Fibroblast of skin of right quadriceps (primary cell): ENCODE measurements at places on chromosomes 1 and 21.

DNA sequence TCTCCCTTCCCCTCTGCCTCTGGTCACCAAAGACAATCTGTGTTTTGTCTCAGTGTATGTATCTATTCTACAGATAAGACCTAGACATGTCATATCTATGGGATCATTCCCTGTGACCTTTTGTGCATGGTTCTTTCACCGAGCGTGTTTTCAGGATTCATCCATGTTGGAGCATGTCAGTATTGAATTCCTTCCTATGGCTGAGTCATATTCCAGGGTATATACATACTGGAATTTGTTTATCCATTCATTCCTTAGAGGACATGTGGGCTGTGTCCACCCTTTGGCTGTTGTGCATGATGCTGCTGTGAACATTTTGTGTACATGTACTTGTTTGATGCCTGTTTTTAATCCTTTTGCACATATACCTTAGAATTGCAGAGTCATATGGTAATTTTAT is 69.9 kb downstream of the NFASC start:
- peak; percentile 32 for DNase-seq

- DNase-seq = no peak
Observed at GRCh38 chr1:201628490-201628889, 89.6 kb downstream of the NAV1 start.

GRCh38 chr1:41766041-41766440 is 152.7 kb downstream of the HIVEP3 start:
- no peak for DNase-seq

DNA sequence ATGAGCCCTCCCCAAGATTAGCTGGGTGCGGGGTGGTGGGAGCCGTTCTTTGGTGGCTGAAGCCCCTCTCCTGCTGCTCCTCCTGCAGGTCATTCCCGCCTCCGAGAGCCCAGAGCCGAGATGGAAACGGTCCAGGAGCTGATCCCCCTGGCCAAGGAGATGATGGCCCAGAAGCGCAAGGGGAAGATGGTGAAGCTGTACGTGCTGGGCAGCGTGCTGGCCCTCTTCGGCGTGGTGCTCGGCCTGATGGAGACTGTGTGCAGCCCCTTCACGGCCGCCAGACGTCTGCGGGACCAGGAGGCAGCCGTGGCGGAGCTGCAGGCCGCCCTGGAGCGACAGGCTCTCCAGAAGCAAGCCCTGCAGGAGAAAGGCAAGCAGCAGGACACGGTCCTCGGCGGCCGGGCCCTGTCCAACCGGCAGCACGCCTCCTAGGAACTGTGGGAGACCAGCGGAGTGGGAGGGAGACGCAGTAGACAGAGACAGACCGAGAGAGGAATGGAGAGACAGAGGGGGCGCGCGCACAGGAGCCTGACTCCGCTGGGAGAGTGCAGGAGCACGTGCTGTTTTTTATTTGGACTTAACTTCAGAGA is 448 bp downstream of the G0S2 start:
- no peak for DNase-seq

GRCh38 chr1:234734869-234735268 is 124.9 kb upstream of the IRF2BP2 start:
- DNase-seq = no peak

- DNase-seq = peak; percentile 26
Observed at GRCh38 chr1:1599030-1599934, 653 bp downstream of the FNDC10 start.

- DNase-seq = no peak
Observed at GRCh38 chr21:26057477-26058170, 112.9 kb downstream of the APP start.

- no peak for DNase-seq
Observed at GRCh38 chr1:56509713-56510641, 69.4 kb downstream of the PLPP3 start.

DNA sequence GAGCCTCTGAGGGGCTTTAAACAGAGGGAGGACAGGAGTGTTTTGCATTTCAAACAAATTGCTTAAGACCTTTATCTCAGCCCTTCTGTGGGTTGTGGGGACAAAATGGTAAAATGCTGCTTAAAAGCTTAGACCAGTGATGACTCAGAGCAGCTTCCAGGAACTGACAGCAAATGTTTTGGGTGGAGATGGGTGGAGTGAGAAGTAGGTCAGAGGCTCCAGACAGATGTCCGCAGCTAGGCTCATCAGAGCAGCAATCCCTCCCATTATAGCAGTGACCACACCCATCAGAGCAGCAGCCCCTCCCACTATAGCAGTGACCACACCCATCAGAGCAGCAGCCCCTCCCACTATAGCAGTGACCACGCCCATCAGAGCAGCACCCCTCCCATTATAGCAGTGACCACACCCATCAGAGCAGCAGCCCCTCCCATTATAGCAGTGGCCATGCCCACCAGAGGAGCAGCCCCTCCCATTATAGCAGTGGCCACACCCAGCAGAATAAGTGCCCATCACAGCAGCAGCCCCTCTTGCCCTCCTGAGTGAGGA is 532.2 kb downstream of the MATN1 start:
- DNase-seq = peak; percentile 46

GRCh38 chr21:32004291-32004690 is 131.5 kb downstream of the HUNK start:
- DNase-seq = peak; percentile 48

DNA sequence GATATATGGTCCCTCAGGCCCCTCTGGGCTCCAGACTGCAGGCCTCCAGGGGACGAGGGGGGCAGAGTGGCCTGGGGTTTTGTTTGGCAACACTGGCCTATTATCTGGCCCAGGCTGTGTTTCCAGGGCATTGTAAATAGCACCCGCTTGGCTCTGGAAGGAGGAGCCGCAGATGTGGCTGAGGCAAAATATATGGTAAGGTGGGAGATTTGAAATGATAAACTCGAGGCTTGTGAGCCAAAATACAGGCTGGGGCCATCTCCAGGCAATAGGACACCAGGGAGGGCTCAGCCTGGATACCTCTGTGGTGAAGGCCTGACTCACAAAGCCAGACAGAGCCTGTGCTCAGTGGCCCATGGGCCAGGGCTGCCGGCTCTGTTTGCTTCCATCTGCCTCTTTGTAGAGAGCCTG is 14.0 kb downstream of the NAV1 start:
- DNase-seq = peak; percentile 78

GRCh38 chr21:36589352-36589971 is 109.5 kb upstream of the SIM2 start:
- DNase-seq = peak; percentile 42

DNA sequence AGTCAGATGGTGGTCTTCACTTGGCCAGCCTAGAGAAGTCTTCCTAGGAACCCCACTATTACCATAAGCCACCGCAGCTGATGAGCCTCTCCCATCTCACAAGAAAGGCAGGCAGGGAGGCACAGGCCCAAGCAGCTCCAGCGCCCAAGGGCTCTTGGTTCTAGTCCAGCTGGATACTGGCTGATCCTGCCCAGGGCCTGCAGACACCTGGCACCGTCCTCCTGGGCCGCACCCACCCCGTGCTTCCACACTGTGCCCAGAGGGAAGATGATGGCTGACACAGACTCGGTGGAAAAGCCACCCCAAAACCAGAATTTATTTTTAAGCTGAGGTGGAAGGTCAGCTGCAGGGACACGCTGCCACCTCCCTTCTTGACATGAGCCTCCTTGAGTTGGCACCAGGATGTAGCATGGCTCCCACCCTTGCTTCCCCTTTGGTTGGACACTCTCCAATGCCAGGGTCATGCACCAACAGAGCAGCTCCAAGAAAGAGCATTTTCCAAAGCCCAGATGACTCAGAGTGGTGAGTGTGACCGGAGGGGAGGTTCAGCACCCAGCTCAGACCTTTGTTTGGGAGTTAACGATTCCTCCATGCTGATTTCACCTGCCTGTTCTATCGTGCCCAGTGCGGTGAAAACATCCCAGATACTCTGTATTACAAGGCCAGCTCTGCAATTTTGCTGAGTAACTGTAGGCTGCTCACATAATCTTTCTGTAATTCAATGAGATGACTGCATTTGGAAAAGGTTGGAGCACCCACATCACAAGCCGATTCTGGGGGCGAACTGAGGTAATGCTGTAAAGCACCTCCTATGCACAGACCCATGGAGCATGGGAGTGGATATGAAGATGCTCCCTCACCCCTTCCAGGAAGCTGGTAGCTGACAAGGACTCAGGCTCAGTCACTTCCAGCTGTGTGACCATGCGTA is 63.1 kb upstream of the SLC2A1 start:
- DNase-seq = no peak

DNA sequence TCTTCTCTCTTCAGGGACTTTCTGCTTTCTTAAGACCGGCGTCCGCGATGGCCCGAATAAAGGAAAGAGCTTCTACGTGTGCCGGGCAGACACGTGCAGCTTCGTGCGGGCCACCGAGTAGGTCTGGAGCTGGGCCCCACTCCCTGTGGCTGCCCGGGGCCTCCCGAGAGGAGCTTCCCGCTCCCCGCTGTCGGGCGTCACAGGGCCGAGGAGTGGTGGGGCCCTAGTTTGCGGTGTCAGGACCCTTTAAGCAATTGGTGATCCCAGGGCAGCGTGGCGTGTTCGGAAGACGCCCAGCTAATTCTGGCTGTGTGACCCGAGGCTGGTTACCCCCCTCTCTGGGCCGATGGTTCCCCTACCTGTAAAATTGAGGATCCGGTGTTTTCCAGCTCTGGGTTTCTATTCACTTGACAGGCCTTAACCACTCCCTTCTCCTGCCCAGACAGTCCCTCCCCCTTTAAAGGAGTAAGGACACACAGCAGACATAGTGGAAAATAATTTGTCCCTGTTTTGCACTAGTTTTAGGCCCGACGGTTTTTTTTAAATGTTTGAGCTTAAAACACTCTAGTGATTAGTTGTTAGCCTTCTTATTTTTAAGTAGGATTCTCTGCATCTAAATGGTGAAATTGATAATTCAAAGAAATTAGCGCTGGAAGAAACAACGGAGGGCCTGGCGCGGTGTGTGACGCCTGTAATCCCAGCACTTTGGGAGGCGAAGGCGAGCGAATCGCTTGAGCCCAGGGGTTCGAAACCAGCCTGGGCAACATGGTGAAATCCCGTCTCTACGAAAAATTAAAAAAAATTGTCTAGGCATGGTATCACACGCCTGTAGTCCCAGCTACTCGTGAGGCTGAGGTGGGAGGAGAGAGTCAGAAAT is 553 bp downstream of the TTF2 start:
- DNase-seq = peak; percentile 21

- no peak for DNase-seq
Observed at GRCh38 chr21:45993210-45994085, 11.9 kb downstream of the COL6A1 start.

DNA sequence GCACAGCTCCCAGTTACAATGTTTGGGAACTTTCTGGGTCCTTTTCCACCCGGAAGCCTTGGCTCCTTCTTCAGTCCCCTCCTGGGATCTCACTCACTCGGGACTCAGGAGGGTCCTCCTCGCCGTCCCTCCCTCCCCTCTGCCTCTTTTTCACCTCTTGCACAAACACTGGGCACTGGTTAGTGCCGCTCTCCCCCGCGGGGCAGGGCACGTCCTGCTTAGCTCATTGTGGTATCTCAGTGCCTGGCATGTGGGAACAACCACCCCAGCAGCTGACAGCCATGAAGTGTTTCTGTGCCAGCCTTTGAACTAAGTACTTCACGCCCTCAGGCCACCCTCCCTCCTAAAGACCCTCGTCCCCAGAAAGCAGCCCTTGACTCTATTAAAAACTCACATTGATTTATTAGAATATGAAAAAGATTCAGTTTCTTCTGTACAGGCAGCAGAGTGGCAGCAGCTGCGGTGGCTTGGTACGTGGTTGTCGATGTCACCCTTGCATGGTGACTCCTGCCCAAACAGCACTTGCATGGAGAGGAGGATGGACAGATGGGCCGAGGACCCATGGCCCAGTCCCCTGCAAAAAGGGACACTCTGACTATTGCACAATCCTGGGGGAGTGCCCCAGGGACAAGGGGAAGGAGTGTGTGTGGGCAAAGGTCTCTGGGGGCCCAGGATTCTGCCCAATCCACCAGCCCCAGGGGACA is 56.3 kb downstream of the SLC9A1 start:
- no peak for DNase-seq

- no peak for DNase-seq
Observed at GRCh38 chr1:25011275-25011674, 81.2 kb upstream of the RUNX3 start.

- no peak for DNase-seq
Observed at GRCh38 chr1:193703655-193704054, 517.2 kb upstream of the B3GALT2 start.

DNA sequence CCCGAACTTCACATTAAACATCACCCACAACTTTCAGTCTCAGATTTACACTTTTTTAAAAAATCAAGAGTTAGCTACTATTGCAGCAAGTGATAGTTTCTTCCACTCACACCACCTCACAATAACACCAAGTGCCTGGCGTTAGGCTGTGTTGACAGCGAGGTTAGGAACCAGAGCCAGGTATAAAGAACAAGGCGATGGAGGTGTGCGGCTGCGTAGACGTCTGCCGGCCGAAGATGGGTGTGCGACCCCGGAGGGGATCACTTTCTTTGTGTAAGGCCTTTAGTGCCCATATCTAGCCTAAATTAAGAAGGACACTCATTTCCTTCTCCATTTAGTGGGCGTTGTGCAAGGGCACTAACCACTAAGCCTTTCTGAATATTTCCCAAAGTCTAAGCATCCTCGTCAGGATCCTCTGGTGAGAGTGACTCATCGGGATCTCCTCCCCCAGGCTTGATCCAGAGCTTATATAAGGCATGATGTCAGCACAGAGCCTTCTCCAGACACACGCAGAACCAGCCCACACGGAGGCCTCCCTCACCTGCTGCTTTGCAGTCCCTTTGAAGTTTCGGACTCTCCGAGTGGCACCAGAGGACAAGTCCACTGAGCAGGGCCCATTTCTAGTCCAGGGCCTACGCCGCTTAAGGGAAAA is 11.8 kb downstream of the NHLH2 start:
- peak; percentile 95 for DNase-seq

DNA sequence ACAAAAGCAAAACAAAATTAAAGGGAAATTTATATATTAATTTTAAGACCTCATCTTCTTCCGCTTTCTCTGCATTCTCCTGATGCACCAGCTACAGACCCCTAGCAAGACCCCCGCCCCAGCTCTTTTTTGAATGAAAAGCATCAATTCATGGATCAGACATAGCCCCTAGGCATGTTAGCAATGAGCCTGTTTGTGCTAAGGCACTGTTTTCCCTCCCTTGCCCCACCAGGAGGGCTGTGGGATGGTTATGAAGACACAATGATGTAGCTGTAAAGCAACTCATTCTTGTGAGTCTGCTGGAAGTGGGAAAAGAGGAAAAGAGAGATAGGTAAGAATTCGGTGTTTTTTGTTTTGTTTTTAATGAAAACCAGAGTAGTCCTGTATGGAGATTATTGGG is 88.5 kb upstream of the ZBTB18 start:
- DNase-seq = no peak

DNA sequence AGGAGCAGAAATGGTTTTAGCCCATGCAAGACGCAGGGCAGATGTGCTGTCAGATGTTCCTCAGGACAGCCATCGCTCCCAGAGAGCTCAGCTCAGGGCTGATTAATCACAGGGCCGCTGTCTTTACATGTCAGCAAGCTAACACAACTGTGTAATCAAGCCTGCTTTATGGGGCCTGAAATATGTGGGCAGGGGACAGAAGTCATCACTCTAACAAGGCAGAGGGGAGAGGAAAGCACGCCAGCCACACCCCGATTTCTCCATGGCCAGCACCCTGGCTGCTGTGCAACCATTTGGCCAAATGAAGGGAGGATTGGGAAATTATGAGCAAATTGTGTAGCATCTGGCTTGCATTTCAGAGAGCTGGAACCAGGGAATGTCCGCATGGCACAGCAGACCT is 368.8 kb downstream of the NPHP4 start:
- DNase-seq = no peak
